ENCODE measurements at places on chromosomes 11 and 22.

DNA sequence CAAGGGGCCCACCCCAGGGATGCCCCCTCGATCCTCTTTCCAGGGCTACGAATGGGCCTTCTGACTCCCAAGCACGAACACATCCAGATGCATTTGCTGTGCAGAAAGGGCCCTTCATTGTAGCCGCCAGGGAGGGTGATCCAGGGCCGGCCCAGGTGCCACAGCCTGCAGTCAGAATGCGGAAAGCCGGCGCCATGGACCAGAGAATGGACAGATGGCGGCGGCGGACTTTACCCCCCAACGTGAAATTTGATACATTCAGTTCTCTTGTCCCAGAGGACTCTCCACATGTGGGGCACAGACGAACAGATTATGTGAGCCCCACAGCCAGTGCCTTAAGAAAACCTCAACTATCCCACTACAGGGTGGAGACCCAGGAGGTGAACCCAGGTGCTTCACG, 87.2 kb downstream of the KIAA1671 start:
- DNase-seq: no peak

DNA sequence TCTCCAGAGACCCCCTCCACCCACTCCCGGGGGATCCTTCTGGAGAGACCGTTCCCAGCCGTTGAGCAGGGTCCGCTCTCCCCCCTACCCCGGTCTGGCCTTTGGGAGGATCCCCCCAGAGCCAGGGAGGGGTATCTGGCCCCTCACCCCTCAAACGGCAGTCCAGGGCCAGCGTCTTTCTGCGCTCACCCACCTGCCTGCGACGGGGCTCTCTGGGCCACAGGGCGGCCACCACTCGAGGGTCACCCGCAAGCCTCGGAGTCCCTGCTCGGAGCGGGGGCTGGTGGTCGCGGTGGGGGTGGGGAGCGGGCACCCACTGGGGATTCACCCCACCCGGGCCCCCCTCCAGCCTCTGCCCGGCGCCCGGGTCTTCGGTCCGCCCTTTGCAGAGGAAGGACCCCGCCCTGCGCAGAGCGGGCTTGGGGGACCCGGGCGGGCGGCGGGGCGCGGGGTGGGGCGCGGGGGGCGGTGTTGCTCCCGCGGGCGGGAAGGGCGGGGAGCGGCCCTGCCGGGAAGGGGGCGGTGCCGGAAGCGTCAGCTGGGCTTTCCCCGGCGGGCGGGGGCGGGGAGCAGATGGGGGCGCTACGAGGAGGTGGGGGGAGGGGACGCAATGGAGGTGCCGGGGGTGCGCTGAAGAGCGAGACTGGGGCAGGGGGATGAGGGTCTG, 16.6 kb downstream of the CRELD2 start:
- peak; percentile 91 for DNase-seq

DNA sequence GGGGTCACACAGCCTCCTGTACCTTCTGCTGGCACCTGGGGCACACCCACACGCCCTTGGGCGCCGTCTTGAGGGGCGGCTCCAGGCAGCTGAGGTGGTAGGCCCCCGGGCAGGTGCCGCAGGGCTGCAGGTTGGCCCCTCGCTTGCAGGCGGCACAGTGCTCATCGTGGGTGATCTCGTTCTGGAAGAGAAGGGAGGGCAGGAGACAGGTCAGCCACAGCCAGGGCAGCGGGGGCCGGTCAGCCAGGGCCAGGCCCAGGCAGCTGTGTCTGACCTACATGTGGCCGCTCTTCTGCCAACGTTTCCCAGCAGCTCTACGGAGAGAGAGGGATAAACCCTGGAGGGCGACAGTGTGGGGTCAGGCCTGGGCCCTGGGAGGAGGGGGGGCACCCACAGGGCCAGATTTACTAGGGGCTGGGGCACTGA, 121.9 kb downstream of the PHF21B start:
- DNase-seq: no peak

DNA sequence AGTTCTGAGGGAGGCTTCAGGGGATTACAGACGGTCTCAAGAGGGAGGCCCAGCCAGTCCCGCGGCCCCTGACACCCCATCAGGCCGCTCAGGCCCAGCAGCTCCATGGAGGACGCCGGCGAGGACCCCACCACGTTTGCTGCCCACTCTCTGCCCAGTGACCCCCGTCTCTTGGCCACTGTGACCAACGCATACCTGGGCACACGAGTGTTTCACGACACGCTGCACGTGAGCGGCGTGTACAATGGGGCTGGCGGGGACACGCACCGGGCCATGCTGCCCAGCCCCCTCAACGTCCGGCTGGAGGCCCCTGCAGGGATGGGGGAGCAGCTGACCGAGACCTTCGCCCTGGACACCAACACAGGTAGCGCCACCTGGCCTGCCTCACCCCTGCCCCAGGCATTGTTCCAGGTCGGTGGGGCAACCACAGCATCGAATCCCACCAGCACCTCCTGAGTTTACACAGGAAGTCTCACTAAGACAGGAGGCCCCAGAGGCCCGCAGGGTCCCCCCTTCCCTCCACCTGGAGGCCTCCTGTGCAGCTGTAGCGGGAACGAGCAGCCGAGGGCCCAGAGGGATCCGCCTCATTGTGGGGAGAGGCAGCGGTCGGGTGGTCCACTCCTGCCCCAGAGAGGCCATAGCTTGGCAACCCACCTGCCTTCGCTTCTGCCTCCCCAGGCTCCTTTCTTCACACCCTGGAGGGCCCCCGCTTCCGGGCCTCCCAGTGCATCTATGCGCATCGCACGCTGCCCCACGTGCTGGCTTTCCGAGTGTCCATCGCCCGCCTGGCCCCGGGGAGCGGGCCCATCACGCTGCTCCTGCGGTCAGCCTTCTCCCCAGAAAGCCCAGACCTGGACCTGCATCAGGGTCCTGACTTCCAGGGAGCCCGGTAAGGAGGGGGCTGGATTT, 1.0 kb downstream of the PGGHG start:
- peak; percentile 25 for DNase-seq

DNA sequence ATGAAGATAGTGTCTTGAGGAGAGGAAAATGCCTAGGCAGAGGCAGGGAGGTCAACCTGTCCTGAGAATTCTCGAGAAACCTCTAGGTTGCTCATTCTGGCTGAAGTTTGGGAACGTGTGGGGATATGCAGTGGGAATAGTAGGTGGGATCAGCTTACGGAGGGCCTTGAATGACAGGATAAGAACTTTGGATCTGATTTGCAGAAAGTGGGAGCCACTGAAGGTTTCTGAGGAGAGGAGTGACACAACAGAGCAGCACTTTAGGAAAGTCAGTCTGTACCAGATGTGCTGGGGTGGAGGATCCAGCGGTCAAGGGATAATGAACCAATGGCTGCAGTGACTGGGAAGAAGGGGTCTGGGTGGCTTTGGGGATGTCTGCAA, 2.4 kb downstream of the CD82 start:
- DNase-seq: no peak

DNA sequence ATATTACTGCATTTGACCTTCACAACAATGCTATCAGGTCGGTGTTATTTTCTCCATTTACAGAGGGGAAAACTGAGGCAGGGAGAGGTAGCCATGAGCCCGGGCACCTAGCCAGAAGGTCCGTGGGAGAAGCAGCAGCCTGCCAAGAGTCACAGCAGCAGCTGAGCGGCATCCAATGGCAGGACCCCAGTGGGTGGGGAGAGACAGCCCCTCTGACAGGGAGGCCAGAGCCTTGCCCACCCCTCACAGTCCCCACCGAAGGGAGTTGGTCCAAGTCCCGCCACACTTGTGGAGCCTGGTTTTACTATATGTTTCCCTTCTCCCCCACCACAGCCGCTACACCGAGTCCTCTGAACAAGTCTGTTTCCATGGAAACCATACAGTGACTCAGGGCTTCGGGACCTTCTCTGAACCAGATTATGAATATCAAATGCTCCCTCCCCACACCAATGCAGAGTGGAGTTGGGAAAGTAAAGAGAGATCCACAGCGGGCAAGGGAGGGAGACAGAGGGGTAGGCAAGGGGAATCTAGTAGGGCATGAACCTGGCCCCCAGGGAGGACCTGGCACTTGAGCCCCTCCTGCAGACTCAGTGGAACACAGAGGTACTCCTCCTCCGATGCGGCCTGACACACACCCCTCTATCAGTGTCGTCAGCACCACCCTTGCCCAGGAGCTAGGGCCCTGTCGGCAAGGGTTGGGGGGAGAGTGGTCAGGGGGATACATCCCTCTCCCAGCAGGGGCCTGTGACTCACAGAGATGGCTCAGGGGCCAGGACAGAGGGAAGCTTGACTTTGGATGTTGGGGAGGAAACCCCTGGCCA, 2.5 kb downstream of the CHST1 start:
- no peak for DNase-seq

DNA sequence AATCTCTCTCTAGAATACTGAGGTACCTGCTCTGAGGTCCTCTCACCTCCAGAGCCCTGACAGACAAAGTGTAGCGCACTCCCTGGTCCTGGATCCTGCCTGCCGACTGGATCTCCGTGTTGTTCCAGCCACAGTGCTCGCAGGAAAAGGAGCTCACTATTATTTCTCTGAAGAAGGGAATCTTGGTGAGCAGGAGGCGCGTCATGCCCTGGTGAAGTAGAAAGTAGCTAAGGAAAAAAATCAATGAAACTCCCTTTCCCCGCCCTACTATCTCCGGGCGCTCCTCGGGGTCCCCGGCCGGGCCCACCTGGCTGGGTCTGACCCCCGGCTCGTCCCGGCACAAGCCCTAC, 412 bp downstream of the ZPR1 start:
- peak; percentile 32 for DNase-seq

DNA sequence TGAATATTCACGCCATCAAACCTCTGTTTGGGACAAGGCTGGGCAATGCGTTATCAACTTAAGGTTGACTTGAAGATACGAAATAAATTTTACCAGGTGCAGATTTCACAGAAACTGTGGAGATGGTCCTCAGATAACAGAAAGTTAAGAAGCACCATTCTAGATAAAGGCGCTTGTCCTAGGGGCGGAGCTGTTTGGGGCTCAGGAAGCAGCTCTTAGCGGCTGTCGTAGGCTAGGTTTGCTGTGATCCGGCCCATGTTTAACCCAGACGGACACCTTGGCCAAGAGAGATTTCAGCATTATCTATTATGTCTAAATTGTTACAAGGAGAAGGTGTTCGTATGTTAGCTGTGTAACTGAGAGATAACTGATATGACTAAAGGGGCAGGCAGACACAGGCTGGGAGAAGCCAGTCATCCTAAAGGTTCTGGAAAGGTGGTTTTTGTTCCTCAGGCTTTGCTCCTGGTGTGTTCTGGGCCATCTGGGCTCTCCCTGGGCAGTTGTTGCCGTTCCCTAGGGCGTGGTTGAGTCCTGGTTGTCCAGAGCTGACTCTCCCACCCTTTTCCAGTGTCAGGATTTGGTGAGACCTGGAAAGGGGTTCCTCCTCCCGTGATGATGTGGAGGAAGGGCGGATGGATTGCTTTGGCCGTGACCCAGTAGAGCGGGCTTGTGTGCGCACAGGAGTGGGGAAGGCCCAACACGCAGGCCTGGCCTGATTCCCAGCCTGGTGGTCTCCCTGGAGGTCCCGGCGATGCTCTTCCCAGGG, 25.8 kb downstream of the TPCN2 start:
- no peak for DNase-seq

DNA sequence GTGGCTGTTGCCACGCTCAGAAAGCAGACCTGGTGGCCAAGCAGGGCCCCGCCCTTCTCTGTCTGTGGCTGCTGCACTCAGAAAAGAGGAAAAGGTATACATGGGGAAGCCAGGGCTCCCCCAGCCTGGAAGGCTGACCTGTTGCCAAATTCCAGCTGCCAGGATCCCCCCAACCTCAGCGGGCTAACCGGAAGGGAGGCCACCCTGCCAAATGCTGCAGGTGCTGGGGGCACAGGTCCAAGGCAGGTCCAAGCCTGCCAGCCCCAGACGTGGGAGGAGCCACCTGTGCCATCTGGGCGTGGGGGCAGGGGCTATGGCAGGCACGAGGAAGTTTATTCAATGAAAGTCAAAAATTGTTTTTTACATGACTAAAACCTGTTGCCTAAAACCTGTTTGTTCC, 2.6 kb downstream of the NPTXR start:
- peak; percentile 59 for DNase-seq

DNA sequence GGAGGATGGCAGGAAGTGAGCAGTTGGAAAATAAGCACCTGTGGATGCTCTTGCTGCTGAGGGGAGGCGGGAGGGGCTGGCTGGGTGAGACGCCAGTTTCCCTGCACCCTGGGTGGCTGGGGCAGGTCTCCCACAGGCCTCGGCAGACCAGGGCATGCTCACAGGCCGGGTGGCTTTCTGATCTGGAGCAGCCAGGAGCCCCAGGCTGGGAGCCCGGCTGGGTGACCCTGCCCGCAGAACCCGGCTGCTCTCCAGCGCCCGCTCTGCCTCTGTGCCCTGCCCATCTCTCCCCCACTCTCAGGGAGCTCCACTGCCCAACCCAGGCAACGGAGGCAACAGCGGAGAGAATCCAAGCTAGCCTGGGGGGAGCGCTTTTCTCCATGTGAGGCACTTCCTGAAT, 24.6 kb downstream of the DCPS start:
- DNase-seq: no peak

DNA sequence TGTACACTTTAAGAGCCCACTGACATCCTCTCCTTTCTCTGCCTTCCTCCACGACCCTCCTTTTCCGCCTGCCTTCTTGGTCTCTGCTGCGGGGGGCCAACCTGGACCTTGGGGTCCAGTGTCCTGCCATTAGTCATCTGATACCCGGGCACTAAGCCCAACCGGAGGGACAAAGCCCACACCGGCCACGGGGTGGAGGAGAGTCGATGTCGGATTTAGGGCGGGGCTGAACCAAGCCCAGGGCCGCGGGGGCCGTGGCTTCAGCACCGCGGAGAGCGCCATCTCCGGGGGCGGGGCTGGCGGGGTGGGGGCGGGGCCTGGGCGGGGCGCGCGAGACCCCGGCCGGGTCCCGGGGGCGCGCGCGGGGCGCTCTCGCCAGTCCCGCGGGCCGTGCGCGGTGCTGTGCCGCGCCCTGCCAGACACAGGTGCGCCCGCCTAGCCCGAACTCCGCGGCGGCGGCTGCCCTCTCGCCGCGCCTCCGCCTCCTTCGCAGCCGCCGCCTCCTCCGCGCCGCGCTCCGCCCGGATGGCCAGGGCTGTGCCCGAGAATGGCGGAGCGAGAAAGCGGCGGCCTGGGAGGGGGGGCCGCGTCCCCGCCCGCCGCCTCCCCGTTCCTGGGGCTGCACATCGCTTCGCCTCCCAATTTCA, at the start of gene MAPK8IP1:
Gene MAPK8IP1 (plus strand): TSS at position 378 of the 647 bp plus-strand sequence. CDS start 170 bp downstream, at position 548.
- DNase-seq: peak; percentile 59

GRCh38 chr11:84819128-84819527, 808.0 kb downstream of the DLG2 start:
- no peak for DNase-seq

DNA sequence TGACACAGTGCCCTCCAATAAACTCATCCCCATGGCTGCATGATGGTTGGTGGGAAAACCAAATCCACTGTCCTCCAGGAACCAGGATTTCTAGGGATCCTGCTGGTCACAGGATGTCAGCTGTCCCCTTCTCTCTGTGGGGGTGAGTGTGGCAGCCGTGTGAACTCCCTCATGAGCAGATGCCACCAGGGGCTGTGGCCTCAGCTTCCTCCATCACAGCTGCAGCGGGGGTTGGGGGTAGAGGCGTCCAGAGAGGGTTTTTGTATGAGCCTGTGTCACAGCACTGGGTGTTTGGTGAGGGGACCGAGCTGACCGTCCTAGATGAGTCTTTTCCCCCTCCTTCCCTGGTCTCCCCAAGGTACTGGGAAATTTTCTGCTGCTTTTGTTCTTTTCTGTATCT, 26.4 kb downstream of the IGLL5 start:
- DNase-seq: no peak
